ENCODE measurements at places on chromosomes 16 and 17. TPM values are rescaled to one million over a fixed set of nuclear protein-coding genes. Genes with fewer than 3 reads are reported as not detected.
A peak's percentile ranks its signal among the peaks of the same experiment; 100 is the strongest.

GRCh38 chr16:8431783-8432182 is 158.5 kb downstream of the TMEM114 start:
- DNase-seq: no peak

DNA sequence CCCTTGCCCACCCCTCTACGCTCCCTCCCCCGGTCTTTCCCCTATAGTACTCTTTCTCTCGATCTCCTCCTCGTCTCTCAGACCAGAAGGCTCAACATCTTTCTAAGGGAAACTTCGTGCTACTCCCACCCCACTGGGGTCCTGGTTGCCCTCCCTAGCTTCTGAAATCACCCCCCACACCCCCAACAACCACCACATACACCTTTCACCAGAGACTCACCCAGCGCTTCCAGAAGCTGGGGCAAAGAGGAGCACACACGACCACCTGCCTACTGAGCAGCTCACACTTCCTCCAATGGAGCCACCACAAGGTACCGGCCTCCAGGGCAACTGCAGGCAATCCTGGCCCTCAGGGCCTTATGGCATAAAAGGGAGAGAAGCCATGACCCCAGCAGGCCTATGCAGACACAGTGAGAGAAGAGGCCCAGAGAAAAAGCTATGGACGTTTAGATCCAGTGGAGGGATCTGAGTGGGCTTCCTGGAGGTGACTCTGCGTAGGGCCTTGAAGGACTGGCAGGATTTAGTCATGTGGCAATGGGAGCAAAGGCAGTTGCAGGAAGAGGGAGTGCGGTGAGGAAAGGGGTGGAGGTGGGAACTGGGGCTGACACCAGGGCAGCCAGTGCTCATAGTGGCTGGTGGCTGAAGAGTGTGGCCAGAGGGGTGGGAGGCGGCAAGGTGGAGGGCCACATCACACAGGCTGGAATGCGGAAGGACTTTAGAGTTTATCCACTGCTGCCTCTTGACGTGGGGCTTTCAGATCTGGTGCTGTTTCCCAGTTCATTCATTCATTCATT is 12.1 kb upstream of the TMEM92 start:
- no peak for DNase-seq

DNA sequence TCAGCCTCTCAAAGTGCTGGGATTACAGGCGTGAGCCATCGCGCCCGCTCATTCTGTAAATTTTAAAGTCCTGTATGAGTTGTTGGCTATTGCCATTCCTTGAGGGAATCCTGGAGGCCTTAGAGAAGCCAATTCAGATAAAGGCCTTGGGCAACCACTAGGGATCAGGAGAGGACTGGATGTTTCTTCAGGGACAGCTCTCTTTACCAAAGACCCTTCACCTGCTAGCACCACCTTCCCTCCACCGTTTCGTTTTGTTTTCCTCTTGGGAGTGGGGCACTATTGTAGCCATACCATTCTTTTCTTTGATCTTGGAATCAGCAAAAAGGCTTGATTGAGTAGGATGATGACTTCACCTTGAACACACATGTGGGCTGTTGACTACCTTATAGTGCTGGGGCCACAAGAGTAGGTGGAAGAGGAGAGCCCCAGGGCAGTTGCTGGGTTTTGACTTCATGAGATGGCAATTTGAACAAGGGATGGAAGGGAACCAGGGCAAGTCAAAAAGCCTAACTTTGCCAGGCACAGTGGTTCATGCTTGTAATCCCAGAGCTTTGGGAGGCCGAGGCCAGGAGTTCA is 7.0 kb upstream of the ANKRD40CL start:
- DNase-seq: no peak

DNA sequence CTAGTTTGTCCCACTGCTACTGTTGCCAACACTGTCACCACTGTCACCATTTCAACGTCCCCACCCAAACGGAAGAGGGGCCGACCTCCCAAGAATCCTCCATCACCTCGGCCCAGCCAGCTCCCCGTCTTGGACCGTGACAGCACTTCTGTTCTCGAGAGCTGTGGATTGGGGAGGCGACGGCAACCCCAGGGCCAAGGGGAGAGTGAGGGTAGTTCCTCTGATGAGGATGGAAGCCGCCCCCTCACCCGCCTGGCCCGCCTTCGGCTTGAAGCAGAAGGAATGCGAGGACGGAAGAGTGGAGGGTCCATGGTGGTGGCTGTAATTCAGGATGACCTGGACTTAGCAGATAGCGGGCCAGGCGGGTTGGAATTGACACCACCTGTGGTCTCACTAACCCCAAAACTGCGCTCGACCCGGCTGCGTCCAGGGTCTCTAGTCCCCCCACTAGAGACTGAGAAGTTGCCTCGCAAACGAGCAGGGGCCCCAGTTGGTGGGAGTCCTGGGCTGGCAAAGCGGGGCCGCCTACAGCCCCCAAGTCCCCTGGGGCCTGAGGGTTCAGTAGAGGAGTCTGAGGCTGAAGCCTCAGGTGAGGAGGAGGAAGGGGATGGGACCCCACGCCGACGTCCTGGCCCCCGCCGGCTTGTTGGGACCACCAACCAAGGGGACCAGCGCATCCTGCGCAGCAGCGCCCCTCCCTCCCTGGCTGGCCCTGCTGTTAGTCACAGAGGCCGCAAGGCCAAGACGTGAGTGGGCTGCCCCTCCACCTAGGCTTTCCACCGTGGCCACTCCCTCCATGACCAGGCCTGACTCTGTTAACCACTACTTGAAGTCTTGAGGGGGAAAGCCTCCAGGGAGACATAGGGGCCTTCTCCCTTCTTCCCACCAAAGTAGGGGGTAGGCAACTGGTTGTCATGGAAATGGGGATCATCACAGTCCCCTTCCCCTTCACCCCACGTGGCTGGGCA is 9.0 kb upstream of the PHKG2 start:
- DNase-seq: no peak

DNA sequence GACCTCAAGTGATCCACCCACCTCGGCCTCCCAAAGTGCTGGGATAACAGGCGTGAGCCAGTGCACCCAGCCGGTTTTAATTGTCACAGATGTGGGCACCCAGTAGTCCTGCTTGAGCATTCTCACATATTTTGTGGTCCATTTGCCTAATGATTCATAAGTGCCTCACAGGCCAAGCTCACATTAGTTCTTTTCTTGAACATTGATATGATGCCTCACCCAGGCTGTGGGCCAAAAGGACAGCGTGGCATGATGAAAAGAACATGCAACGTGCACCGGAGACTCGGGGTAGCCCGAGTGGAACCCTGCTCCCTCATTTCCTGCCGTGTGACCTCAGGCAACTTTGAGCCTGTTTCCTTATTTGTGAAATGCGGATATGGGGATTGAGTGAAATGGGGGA is 181.9 kb downstream of the SNX29 start:
- no peak for DNase-seq

DNA sequence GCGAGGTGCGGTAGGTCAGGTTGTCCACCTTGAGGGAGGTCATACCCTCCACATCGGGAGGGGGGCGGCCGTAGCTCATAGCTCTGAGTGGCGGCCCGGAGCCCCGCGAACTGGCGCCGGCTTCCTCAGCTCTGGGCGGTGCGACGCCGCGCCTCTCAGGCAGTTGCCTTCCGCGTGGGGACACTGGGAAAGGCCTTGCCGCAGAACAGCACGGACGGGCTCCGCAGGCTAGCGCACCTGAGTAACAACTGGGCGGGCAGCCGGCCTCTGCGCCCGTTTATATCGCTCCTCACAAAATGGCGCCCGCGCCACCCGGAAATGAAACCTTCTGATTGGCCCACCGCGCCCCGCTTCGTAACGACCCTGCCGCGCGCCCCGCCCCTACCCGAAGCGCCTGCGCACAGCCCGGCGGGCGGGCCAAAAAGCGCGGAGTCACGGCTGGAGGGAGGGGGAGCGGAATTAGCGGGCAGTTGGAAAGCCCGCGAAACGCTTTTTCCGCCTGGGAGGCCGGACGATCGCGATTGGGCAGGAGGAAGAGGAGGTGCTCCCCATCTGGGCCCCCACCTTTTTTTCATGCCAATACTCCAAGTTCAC is at the start of gene SRSF2:
Gene SRSF2 (minus strand): TSS at position 250 of the 594 bp plus-strand sequence. CDS start 171 bp downstream, at position 79.
- DNase-seq: peak; percentile 99

DNA sequence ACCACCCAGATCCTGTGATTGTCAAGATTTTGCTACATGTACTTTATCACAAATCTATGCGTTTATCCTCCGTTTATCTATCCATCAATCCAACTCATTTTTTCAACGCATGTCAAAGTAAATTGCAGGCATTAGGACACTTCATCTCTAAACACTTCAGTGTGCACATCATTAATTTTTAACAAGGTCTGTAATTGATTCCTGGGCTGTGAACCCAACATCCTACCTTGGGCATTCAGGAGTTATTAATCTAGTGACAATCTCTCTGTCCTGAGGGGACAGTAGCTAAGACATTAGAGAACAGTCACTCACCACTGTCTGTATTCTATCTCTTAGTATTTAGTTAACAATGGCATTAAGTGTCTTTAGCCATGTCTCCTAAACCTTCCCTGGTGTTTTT is 264.7 kb downstream of the SOX9 start:
- no peak for DNase-seq

GRCh38 chr17:43772877-43773648 is 5.7 kb downstream of the DUSP3 start:
- DNase-seq: no peak

GRCh38 chr16:72856797-72857196 is 191.1 kb downstream of the ZFHX3 start:
- no peak for DNase-seq

FOXL1 gene
- total RNA-seq: 0.28 TPM
